ENCODE measurements at places on chromosomes 13 and 19.

DNA sequence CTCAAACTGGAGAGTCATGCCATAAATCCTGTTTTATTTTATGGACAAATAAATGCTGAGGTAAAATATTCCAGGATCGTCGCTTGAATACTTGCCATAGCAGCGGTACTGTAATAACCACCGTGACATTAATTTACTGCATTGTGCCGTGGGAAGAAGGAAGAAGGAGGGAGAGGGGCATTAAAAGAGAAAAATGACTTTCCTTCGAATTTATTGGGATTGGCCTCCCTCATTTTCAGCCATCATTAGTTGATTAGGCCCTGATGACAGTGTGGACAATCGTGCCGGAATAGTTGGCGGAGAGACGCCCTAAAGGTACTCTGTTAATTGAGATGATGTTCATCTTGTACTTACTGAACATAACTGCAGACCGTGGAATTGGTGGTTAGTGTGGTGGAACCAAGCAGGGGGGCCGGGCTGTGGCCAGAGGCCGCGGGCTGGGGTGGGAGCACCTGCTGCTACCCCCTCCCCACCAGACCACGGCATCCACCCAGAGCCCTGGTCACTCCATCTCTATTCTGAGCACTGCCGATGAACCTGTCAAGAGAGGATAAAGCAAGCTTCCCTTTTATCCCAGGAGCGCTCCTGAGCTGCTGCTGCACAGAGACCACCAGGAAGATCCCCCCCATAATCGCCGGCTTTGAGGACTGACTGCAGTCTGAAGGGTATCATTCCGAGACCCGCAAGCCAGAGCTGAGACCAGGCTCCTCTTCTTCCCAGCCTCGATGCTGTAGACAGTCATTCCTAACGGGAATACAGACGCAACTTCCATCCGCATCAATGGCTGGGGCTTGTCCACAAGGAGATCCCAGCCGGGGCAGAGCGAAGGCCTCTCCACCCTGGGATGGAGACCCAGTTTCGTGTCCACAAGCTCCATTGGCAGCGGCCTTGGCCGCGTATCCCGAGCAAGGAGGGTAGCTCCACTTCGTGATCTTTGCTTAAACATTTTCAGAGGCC, 168.3 kb upstream of the TSHZ3 start:
- no peak for DNase-seq

DNA sequence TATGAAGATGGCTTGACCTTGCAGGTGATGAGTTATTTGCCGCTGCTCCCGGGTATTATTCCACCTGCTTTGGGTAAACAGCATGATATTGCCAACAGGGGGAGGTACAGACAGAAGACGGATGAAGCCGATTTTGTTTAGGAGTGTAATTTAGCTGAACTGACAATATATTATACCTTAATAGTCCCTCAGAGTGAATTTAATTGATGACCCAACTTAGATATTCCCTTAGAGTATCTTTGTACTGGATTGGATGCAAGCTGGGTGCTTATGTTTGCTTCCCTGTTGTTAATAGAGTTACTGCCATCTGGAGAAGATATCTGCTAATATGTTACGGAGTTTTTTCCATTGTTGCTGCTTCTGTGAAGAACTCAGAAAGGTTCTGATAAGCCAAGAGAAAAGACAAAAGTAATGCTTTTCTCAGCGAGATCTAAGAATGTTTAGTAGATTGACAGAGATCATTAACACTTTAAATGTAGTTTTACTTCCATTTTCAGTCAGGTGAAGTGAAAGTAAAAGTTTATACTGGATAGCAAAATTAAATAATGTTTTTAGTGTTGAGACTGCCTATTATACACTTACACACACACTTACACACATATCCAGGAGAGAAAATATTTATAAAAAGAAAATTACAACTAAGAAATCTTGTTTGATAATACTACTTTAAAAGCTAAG, 2220.8 kb upstream of the PCDH20 start:
- no peak for DNase-seq

DNA sequence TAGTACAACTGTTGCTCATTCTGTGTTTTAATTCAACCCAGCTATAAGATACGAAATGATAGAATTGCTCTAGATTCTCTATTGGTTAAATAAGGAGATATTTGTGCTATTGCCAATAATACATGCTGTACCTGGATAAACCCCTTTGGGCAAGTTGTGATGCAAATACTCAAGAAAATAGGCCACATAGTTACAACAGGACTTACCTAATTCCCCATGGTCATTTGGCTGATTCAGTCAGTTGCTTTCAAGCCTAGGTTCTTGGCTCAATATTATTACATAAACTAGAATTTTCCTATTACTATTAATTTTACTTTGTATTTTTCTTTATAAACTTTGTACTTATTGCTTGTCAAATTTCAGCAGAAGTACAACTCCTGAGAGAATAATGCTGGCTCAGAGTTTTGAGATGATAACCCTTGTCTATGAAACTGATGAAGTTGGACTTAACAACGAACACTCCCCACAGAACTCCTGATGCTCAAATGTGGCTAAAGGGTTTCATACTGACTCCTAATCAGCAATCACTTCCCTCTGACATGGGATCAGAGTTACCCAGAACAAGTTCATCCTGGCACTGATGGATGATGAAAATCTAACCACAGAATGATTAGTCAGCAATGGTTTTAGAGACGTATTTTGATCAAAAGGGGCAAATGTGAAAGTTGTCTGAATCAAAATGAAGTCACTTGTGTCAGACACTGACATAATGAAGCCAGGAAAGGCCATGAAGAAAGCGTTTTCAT, 221.1 kb downstream of the ITGBL1 start:
- no peak for DNase-seq

DNA sequence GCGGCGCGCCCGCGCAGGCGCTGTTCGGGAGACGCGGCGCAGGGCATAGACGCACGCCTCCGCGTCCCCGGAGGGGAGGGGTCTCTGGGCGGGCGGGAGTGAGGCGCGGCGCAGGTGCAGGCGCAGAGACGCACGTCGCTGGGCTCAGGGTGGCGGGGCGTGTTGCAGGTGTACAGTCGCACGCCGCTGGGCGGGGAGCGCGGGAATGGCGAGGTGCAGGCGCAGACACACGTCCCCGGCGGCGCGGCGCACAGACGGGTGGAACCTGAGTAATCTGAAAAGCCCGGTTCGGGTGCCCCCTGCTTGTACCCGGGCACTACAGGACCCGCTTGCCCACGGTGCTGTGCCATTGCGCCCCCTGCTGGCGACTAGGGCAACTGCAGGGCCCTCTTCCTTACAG, 44.7 kb downstream of the PLPP2 start:
- no peak for DNase-seq

DNA sequence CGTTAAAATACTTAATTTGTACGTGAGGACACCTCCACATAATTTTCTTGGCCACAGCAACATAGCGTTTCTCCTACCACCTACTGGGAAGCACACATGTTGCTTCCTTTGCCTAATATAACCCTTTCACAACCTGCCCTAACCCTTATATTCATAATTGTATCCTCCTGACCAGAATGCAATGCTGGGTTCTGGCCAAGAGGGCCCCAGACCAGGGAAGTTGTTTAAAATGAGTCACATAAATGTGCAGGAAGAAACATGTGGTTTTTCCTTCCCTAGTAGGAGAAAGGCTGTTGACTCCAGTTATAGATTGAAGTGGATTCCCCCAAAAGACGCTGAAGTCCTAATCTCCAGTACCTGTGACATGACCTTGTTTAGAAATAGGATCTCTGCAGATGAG, 187.3 kb downstream of the NUFIP1 start:
- DNase-seq, result no peak

GRCh38 chr19:6613711-6614110, 22.8 kb upstream of the CD70 start:
- DNase-seq, result no peak

DNA sequence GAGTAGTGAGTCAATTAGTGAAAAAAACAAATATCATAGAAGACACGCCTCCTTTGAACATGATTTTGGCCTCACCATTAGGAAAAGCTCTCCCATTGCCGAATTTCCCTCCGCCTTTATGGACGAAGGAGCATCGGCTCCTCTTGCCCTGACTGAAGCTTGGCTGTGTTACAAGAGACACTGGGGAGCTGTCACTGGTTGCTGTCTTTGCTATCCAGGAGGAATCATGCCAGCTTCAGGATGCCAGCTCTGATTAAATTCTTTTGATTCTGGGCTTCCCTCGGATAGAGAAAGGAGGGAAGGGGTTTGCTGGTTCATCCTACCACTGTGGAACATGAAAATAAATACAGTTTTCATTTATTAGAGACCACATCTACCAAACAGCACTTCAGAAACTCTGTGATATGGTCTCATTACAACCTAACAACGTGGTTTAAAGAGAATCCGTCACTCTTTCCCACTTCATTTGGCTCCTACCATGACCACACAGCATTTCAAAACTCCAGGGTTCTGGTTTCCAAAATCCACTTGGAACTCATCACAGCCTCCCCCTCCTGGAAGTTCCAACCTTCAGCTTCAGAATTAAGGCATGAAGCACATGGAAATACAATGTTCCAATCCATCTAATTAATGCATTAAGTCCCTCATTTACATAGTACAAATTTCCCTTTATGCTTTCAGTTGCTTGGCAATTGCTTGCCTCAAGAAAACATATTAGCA, 446.0 kb downstream of the EFNB2 start:
- DNase-seq, result no peak

- DNase-seq, result no peak
These were observed 29.3 kb downstream of the MIPEP start for GRCh38 chr13:23859904-23860303.

DNA sequence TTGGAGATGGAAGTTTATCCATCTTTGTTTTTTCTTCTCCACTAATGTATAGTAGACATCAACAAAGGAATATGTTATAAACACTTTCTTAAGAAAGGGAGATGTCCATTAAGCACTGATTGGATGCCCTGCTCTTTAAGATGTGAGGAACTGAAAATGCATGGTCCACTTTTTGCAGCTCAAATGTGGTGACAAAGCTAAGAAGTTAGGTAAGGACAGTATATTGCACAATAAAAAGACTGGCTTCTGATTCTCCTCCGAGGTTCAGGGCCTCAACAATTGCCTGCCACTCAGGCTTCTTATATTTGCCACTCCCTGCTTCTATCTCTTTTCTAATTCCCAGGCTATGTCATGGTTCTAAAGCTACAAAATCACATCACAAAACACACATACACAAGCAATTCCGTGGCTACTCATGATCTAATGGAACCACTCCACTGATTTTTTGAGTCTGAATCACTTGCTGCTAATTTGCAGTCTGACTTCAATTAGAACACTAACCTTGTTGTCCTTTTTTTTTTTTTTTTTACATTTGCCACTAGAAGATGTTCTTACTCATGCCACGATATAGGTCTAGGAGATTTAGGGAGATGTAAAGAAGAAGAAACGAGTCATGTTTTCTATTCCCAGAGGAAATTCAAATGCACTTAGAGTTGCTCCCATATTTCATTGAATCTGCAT, 29.6 kb upstream of the TNFSF11 start:
- DNase-seq, result no peak

Measured in stimulated activated CD8-positive, alpha-beta memory T cell treated with anti-CD3 and anti-CD28 coated beads, Interleukin-4, amount 100 ng/mL, for 4 hours (primary cell).